NCI-H524 (cell line): ENCODE measurements at places on chromosomes 3 and 15.

GRCh38 chr15:48896869-48897814 is 19.2 kb downstream of the EID1 start:
- DNase-seq, result no peak

- DNase-seq, result no peak
Observed at GRCh38 chr3:150057227-150057626, 86.5 kb upstream of the PFN2 start.

- DNase-seq, result no peak
Observed at GRCh38 chr15:99729920-99730319, 3.3 kb downstream of the LYSMD4 start.

GRCh38 chr15:97319291-97319690 is 641.2 kb upstream of the ARRDC4 start:
- no peak for DNase-seq

DNA sequence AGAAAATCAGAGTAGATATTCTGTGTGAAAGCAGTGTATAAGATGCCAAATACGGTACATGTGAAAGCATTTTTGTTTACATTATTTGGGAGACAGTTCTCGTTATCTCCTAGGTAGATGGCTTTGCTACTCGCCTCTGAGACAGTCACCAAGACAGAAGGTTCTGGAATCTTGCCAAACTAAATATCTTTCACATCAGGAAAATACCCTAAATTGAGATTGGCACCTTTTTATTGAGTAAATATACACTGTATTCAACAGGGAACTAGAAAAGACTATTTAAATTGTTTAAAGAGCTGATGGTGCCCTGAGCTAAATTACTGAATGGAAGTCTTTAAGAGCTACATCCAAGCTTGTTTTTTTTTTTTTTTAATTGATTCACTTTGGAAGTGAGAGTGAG is 3.4 kb downstream of the FGD5 start:
- DNase-seq, result no peak

GRCh38 chr3:173936316-173936715 is 538.8 kb downstream of the NLGN1 start:
- no peak for DNase-seq

GRCh38 chr3:25661694-25662437 is 2.8 kb downstream of the TOP2B start:
- no peak for DNase-seq
